ENCODE measurements at places on chromosomes 13 and 19. TPM values are rescaled to one million over a fixed set of nuclear protein-coding genes. Genes with fewer than 3 reads are reported as not detected.

DNA sequence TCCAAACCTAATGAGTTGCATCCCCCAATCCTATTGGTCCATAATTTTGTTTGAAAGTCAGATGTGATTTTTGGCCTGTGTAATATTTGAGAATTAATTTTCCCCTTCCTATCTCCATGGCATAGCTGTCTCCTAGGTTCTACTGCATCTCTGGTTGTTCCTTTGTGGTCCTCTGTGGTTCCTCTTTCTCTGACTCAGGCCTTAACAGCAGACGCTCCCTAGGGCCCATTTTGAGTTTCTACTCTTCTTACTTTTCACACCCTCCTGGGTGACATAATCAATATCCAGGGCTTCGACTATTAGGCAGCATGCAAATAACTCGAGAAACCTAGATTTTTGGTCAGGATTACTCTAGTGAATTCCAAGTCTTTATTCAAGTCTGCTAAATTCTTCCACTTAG, 160.7 kb downstream of the RFC3 start:
- H3K4me1 ChIP-seq: no peaks in the 10 kb centered on the region
- no peak for DNase-seq
- H3K36me3 ChIP-seq: no peaks in the 10 kb centered on the region
- no peak overlapping the region for H3K4me3 ChIP-seq

- H3K36me3 ChIP-seq: no peaks in the 10 kb centered on the region
- no peak for DNase-seq
- H3K4me3 ChIP-seq: no peak overlapping the region
- no peaks in the 10 kb centered on the region for H3K27me3 ChIP-seq
- H3K4me1 ChIP-seq: peaks cover 5% of the 10 kb centered on the region
These were observed 23.7 kb upstream of the MAB21L1 start for GRCh38 chr13:35500144-35500543.

DNA sequence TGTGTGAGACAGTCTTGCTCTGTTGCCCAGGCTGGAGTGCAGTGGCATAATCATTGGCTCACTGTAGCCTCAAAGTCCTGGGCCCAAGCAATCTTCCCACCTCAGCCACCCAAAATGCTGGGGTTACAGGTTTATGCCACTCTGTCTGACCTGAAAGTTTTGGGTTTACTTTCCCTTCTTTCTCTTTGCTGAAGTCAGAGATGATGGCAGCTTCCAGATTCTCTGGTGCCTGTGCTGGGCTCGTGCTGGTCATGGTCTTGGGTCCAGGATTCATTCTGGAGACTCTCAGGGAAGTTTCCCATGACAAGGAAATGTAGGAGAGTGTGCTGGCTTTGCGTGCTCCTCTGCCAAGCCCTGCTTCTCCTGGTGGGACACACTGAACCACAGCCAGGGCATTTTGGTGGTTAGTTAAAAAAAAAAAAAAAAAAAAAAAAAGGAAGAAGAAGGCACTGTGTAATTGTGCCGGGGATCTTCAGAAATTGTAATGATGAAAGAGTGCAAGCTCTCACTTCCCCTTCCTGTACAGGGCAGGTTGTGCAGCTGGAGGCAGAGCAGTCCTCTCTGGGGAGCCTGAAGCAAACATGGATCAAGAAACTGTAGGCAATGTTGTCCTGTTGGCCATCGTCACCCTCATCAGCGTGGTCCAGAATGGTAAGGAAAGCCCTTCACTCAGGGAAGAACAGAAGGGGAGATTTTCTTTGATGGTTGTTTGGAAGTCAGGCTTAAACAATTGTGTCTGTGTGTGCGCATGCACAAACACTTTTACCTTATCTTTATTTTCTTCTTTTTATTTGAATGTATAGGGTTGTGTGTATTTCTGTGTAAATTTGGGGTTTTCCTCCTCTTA, at the start of gene ALOX5AP:
Gene ALOX5AP, plus strand, starts transcription at position 519 of the 847 bp plus-strand sequence. Its CDS starts 63 bp downstream, at position 582.
- no peak within 1 kb of the TSS for H3K27ac ChIP-seq
- H3K36me3 ChIP-seq: no peaks in the 10 kb centered on the region
- H3K4me3 ChIP-seq: no peak within 1 kb of the TSS
- no peaks in the 10 kb centered on the region for H3K27me3 ChIP-seq

- no peaks in the 10 kb centered on the region for H3K4me1 ChIP-seq
- peaks cover 5% of the 10 kb centered on the region for H3K36me3 ChIP-seq
- no peak overlapping the region for H3K27ac ChIP-seq
- no peaks in the 10 kb centered on the region for H3K27me3 ChIP-seq
- DNase-seq: no peak
These were observed 737.1 kb upstream of the SPRY2 start for GRCh38 chr13:81078048-81078447.

GRCh38 chr13:50586414-50587083, 256.9 kb downstream of the DLEU7 start:
- DNase-seq: no peak
- H3K4me3 ChIP-seq: no peak overlapping the region
- H3K27me3 ChIP-seq: no peaks in the 10 kb centered on the region
- no peak overlapping the region for H3K27ac ChIP-seq

DNA sequence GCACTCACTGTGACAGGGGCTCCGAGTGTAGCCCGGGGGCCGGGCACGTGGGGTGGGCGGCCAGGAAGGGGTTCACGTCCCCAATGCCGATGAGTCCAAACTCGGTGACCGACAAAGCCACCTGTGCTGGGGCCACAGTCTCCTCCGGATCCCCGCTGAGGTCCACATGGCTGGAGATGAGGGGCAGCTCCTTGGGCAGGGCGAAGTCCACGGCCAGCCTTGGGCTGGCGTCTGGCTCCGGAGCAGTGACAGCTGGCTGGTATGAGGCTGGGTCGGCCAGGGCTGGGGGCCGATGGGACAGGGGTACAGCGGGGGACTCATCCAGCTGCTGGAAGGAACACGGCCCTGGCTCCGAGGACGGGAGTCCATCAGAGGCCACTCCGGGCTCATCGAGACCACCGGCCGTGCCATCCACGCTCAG, 15.9 kb upstream of the PLPP2 start:
- H3K4me1 ChIP-seq: no peaks in the 10 kb centered on the region
- no peak overlapping the region for H3K4me3 ChIP-seq
- H3K27ac ChIP-seq: no peak overlapping the region
- H3K27me3 ChIP-seq: no peaks in the 10 kb centered on the region

GRCh38 chr13:112231451-112232083, 144.6 kb upstream of the SPACA7 start:
- no peak overlapping the region for H3K4me3 ChIP-seq
- H3K27ac ChIP-seq: no peak overlapping the region
- H3K27me3 ChIP-seq: peaks cover 7% of the 10 kb centered on the region
- no peaks in the 10 kb centered on the region for H3K36me3 ChIP-seq
- peaks cover 3% of the 10 kb centered on the region for H3K4me1 ChIP-seq

DNA sequence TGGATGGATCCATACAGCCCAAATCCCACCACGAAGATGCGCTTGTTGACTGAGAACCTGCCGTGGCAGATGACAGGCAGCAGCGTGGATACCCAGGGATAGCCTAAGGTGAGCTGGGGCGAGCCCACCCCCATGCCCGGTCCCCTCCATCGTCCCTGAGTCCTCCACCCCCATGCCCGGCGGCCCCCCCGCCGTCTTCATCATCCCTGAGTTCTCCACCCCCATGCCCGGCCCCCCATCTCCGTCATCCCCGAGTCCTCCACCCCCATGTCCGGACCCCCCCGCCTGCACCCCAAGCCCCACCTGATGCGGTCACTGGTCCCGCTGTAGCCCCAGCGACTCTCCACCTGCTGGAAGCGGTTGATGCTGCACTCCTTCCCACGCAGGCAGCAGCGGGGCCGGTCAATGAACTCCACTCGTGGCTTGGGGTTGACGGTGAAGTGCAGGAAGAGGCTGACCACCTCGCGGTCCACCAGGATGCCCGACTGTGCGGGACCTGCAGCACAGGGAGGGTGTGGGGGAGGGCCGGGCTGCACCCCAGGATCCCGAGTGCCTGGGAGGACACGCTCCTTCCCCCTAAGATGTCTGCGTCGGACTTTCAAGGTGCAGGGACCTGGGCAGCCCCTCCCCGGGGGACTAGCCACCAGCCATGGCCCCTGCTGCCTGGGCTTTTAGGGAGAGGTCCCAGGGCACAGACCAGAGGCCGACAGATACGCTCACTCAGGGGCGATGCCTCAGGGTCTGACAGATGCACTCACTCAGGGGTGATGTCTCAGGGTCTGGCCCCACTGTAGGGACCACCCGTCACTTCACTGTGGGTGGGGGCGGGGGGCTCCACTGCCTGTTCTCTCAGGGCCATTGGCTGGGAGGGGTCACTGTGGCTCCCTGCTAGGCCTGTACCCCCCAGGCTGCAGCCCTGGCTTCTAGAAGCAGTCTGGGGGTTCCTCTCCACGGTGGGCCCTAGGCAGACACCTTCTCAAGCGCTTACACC, 28.0 kb downstream of the BTBD2 start:
- H3K36me3 ChIP-seq: peaks cover 23% of the 10 kb centered on the region
- no peaks in the 10 kb centered on the region for H3K4me1 ChIP-seq
- no peak overlapping the region for H3K4me3 ChIP-seq
- no peak overlapping the region for H3K27ac ChIP-seq
- no peak for DNase-seq

DNA sequence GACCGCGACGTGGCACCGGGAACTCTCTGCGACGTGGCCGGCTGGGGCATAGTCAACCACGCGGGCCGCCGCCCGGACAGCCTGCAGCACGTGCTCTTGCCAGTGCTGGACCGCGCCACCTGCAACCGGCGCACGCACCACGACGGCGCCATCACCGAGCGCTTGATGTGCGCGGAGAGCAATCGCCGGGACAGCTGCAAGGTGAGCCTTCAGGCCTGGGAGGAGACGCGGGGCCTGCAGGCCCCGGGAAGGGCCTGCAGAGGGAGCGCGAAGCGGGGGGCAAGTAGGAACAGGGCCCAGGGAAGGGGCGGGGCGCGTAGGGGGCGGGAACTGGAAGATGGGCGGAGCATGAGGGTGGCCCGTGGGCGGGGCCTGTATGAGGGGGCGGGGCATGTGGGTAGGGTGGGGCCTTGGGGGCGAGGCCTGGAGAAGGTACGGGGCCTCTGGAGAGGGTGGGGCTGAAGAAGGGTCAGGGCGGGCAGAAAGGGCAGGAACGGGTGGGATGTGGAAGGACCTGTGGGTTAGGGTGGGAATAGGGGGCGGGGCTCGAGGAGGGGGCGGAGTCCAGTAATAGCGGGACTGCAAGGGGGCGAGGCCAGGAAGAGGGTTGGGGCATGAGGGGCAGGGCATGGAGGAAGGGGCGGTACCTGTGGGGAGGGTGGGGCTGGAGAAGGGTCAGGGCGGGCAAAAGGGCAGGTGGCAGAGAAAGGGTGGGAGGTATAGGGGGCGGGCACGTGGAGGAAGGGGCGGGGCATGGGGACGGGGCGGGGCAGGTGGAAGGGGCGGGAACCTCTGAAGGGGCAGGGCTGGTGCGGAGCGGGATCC, 2.5 kb downstream of the CFD start:
- H3K27me3 ChIP-seq: peaks cover 35% of the 10 kb centered on the region
- H3K4me3 ChIP-seq: peak overlapping the region; percentile 61
- H3K4me1 ChIP-seq: no peaks in the 10 kb centered on the region
- no peaks in the 10 kb centered on the region for H3K36me3 ChIP-seq
- peak; percentile 96 for DNase-seq

GRCh38 chr13:75480671-75481175, 1.2 kb downstream of the TBC1D4 start:
- H3K4me1 ChIP-seq: peaks cover 49% of the 10 kb centered on the region
- H3K36me3 ChIP-seq: no peaks in the 10 kb centered on the region
- peak overlapping the region; percentile 87 for H3K4me3 ChIP-seq
- peak; percentile 58 for DNase-seq
- peak overlapping the region; percentile 54 for H3K27ac ChIP-seq

- no peaks in the 10 kb centered on the region for H3K27me3 ChIP-seq
- no peaks in the 10 kb centered on the region for H3K36me3 ChIP-seq
- no peak for DNase-seq
- no peak overlapping the region for H3K4me3 ChIP-seq
- no peak overlapping the region for H3K27ac ChIP-seq
These were observed 97.6 kb upstream of the SLITRK6 start for GRCh38 chr13:85896516-85897450.

GRCh38 chr13:33958964-33959363, 141.0 kb downstream of the RFC3 start:
- no peak overlapping the region for H3K4me3 ChIP-seq
- H3K27me3 ChIP-seq: no peaks in the 10 kb centered on the region
- no peak for DNase-seq
- no peak overlapping the region for H3K27ac ChIP-seq

GRCh38 chr13:75024602-75025001, 457.4 kb downstream of the TBC1D4 start:
- H3K27ac ChIP-seq: no peak overlapping the region
- DNase-seq: no peak
- peaks cover 5% of the 10 kb centered on the region for H3K36me3 ChIP-seq
- no peaks in the 10 kb centered on the region for H3K27me3 ChIP-seq

GRCh38 chr13:93899981-93900380, 579.5 kb downstream of the DCT start:
- no peaks in the 10 kb centered on the region for H3K36me3 ChIP-seq
- no peak overlapping the region for H3K4me3 ChIP-seq
- H3K27me3 ChIP-seq: no peaks in the 10 kb centered on the region
- no peak overlapping the region for H3K27ac ChIP-seq
- no peak for DNase-seq

DNA sequence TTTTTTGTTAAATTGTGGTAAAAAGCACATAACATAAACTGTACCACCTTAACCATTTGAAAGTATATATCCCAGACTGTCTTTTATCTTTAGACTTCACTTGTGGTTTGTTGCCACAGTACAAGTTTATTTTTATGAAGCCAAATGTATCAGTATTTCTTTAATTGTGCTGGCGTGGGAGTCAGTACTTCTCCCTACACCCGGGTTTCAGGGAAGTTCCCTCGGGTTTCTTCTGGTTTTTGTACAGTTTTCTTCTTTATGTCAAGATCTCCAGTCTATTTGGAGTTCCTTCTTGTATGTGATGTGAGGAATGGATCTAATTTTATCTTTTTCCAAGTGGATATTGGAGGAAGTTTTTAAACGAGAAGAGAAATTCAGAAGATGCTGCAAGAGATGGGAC, 20.5 kb downstream of the CCDC8 start:
- H3K4me1 ChIP-seq: peaks cover 9% of the 10 kb centered on the region
- H3K36me3 ChIP-seq: peaks cover 34% of the 10 kb centered on the region
- DNase-seq: no peak
- H3K27ac ChIP-seq: peak overlapping the region; percentile 78

DNA sequence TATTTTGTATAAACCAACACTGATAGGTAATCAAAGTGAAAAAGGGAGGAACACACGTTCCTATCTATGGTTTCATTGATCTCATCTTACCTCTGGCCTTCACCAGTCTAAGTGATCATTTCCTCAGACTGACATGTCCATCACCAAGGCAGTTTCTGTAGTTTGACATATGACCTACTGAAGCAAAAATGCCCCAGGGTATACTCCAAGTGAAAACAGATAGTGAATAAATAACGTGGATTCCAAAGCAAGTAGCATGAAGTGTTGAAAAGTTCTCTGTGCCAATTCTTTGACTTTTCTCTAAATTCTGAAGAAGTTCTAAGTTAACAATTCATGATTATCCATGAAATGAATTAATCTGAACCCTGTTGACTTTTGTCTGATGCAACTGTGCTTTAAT, 334.2 kb upstream of the SGCG start:
- H3K27ac ChIP-seq: no peak overlapping the region
- peaks cover 19% of the 10 kb centered on the region for H3K4me1 ChIP-seq
- H3K4me3 ChIP-seq: no peak overlapping the region
- DNase-seq: no peak
- H3K27me3 ChIP-seq: no peaks in the 10 kb centered on the region
- no peaks in the 10 kb centered on the region for H3K36me3 ChIP-seq

- H3K27me3 ChIP-seq: no peaks in the 10 kb centered on the region
- H3K36me3 ChIP-seq: peaks cover 1% of the 10 kb centered on the region
- no peak for DNase-seq
- peaks cover 13% of the 10 kb centered on the region for H3K4me1 ChIP-seq
- no peak overlapping the region for H3K4me3 ChIP-seq
These were observed 55.4 kb upstream of the UBL3 start for GRCh38 chr13:29905845-29906244.

Gene C19orf85
- 2.1 TPM for total RNA-seq

Gene CAMSAP3
- 34.6 TPM for total RNA-seq

Gene IZUMO4
- total RNA-seq: 0.73 TPM

Gene NXNL1
- total RNA-seq: not detected

Gene MCEMP1
- total RNA-seq: not detected

Gene PRR19
- total RNA-seq: 3.7 TPM

Gene BCAM
- total RNA-seq: 73.1 TPM

Gene CCDC169
- total RNA-seq: 41.8 TPM

Gene LIM2
- not detected for total RNA-seq
